ENCODE measurements at places on chromosomes 11 and 22.

GRCh38 chr22:32005453-32005852 is 37.6 kb upstream of the SLC5A1 start:
- DNase-seq, result peak; percentile 20

DNA sequence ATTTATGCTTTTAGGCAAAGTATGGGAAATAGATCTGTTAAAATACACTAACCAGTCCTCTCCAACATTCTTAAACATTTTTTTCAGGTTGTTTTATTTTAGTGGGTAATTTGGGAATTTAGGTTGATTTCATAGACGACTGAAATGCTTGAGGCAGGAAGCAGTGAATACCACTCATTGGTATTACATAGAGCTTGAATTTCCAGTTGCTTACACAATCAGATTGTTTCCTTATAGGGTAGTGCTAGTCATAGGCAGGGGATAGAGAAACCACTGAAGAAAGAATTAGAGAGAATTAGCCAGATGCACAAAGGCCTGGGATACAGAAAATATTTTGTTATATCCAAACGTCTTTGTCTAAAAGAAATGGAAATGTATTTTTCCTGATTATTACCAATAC is 23.9 kb upstream of the LYVE1 start:
- peak; percentile 63 for DNase-seq

DNA sequence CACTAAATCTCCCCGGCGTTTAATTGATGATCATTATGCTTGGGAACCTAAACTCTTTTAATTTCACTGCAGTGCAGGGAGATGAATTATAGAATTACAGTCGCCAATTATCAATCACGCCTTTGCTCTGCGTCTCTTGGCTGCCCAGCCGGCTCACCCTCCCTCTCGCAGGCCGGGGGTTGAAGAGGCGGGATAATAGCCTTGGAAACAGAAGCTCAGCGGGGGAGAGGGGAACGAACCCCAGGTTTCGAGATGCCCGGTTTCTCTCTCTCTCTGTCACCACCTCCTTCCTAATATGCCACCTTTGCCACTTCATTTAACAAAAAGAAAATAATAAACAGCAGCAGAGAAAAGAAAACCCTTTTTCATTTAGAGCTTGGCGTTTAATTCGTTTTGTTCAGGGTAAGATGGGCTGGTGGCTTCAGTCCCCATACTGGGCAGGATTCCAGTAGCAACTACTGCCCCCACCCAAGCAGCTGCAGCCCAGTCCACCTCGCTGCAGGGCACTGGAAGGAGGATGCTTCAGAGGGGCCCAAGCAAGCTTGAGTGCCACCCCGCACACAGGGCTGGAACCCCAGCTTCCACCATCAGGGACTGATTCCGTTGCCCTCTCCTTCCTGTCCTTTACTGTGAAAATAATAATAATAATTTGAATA is 271.7 kb downstream of the BUD13 start:
- DNase-seq, result no peak

DNA sequence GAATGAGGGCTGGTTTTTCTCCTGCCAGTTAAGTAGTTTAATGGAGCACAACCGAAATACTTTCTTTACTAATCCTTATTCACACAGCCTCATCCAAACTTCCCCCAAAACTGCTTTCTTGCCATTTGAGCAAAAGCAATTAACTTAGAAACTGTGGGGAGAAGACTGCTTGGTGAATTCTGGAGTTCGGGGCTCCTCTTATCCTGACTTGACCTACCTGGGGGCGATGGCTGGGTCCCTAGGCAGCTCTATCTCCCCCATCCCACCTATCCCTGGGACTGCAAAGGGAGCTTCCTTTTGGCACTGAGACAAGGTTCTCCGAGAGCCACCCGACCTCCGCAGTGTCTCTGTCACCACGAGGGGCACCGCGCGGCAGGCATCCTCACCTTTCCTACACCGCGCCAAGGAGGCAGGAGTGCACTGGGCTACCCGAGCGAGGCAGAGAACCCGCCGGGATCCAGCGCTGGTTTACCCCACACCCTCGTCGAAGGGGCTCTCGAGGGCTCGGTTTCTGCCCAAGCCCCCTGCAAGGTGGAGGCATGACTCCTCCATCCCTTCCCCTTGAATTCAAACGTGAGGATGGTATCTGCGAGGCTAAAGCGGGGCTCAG is 759 bp downstream of the DESI1 start:
- DNase-seq, result peak; percentile 51

GRCh38 chr11:36757075-36757474 is 159.0 kb upstream of the RAG2 start:
- DNase-seq, result no peak

DNA sequence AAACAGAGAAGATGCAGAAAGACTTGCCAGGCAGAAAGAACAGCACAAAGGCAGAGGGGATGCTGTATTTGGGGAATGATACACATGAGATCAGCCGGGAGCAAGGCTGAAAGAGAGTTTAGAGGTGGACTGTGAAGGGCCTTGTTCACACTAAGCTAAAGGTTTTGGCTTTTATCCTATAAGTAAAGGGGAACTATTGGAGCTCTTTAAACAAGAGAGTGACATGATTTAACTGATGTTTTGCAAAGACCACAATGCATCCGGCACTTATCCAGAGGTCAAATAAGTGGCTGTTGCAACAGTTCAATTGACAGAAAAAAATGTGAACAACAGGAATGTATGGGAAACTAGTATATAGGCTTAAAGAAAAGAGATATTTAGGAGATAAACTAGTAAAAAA is 64.7 kb upstream of the RRAS2 start:
- no peak for DNase-seq

DNA sequence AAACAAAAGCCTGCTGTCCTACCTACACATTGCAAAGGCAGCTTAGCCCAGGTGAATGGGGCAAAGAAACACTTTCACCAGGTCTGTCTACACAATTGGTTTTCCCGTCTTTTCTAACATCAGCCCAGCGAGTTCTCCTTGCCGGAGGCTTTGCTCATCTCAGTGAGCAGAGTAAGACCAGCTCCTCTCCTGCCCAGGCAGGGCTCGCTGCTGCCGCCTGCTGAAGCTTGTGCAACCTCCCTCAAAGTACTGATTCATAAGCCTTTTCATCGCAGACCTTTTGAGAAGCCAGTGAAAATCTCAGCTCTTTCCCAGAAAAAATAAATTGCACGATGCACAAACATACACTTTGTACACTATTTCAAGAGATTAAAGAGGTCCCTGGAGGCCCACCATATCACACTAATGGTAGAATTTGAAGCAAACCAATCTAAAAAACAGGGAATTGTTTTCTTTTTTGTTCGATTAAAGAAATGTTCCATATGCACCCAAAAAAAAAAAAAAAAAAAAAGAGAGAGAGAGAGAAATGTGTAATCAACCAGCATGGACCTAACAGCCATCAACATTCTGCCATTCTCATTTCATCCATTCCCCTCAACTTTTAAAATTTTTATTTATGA is 328.1 kb upstream of the MPPED2 start:
- DNase-seq, result peak; percentile 27

DNA sequence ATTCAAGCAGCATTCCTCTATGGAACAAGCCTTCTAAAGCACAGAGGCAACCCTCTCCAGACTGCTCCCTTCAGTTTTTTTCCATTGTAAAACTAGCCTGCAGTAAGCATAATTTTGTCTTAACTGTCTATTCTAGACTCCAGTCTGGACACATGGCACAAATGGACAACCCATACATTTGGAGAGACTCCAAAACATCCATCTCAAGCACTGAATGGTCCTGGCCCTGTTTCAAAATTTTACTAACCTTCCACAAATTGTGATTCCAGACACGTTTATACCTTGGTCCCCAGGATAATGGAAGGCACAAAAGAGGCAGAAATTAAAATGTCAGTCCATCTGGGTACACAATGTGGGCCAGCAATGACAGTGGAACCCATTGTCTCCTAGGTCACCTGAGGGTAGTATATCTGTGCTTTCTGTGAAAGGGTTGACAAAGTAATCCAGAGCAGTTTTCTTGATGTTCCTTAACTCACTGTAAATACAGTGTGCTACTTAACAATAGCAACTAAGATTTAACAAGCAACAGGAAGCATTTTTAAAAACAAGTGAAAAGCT is 16.2 kb upstream of the SESN3 start:
- no peak for DNase-seq

- no peak for DNase-seq
These were observed 8.7 kb downstream of the EHD1 start for GRCh38 chr11:64869571-64870175.

DNA sequence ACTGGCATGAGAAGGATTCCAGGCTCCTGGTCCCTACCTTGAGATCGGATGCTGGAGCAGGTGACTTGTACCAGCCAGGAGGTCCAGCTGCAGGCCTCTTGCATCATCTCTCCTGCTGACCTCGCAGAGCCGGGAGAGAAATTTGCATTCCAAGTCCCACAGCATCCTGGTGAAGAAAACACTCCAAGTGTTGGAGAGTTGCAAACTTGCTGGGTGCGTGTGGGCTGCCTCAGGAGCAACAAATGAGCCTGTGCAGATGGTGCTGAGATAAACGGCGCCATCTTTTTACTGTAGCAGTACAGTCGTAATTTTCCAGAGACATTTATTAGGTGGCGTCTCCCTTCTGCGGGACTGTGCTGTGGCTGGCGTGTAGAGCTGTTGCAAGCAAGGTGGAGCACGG is 32.1 kb upstream of the ZBTB16 start:
- no peak for DNase-seq

DNA sequence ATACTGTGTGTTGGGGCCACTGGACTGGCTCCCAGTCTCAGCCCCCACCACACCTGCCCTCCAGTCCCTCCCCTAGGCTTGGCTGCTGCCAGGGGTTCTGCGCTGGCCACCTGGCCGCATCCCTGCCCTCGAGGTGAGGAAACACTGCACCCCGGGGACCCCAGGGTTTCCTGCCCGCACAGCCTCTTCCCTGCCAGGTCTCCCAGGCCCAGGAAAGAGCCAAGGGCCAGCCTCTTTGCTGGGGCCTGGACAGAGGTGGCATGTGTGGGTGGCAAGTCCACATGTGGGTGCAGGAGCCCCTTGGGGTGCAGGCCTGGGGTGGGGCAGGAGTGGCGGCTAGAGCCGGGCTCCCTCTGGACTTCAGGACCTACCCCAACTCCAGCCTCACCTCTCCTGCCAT is 2.5 kb downstream of the EPS8L2 start:
- no peak for DNase-seq

- no peak for DNase-seq
These were observed 2.5 kb downstream of the RHBDD3 start for GRCh38 chr22:29265305-29265704.

DNA sequence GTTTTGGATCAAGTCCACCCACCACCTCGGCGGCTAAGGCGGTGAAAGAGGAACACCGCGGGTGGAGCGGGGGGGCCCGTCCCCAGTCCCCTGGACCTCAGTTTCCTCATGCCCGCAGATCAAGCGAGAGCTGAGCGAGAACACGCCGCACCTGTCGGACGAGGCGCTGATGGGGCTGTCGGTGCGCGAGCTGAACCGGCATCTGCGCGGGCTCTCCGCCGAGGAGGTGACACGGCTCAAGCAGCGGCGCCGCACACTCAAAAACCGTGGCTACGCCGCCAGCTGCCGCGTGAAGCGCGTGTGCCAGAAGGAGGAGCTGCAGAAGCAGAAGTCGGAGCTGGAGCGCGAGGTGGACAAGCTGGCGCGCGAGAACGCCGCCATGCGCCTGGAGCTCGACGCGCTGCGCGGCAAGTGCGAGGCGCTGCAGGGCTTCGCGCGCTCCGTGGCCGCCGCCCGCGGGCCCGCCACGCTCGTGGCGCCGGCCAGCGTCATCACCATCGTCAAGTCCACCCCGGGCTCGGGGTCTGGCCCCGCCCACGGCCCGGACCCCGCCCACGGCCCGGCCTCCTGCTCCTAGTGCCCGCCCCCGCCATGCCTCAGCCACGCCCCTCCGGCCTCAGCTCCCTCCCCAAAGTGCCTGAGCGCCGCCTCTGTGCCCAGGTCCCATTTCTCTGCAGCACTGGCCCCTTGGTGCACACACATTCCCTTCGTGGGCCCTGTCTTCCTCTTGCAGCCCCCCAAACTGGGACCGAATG is 12.7 kb downstream of the MAFF start:
- DNase-seq, result no peak

- DNase-seq, result no peak
These were observed 63.7 kb downstream of the PTPRJ start for GRCh38 chr11:48043991-48044512.

- no peak for DNase-seq
These were observed 3.7 kb downstream of the ILK start for GRCh38 chr11:6607190-6607795.

DNA sequence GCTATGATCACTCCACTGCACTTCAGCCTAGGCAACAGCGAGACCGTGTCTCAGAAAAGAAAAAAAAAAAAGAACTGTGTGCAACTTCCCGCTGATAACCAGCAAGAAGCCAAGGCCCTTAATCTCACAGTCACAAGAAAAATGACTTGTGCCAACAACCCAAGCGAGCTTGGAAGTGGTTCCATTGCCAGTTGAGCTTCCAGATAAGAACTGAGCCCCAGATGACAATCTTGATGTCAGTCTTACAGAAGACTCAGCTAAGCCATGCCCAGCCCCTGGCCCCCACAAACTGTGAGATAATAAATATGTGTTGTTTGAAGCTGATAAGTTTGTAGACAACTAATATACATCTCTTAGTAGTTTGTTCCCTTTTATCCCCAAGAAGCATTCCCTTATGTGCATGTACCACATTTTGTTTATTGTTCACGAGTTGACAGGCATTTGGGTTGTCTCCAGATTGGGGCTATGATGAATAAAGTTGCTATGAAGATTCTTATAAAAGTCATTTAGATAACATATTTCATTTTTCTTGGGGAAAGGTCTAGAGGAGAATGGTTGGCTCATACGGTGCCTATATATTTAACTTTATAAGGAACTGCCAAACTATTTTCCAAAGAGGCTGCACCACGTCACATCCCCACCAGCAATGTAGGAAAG is 85.9 kb downstream of the TIMP3 start:
- no peak for DNase-seq

DNA sequence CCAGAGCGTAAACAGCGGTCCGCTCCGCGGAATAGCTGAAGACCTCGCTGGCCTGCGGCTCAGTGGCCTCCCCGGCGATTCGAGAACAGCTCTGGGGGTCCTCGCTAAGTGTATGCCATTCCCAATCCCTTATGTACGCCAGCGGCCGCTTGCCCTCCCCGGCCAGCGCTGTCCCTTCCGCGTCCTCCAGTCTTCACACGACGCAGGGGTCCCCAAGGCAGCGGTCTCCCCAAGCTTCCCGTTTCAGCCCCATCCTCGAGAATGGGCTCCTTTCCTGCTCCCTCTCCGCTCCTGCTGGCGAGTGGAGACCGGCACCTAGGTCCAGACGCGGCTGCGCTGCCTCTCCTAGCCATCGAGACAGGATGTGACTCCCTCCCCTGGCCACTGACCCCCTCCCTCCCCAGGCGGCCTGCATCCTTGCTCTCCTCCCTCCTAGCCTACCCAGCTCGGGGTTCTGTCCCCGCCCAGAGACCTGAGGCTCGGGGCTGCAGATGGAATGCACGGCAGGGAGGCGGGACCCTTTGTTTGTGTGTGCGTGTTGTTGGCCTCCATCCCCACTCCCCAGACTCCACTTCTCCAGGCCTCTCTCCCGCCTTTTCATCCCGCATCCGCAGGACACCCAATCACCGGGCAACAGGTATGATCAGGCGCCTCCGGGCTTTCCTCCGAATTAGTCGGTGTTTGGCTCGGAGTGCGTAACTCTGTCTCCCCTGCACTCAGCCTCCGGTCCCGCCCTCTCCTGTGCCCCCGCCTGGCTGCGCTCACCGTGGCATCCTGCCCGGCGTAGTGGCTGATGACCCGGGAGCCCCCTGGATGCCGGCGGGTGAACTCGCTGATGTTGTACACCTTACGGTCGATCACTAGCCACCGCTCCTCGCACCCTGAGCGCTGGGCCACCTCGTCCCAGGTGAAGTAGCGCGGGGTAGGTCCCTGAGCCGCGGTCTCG is 740 bp downstream of the FADS1 start:
- no peak for DNase-seq

GRCh38 chr22:24305260-24305692 is 34.6 kb downstream of the SPECC1L start:
- DNase-seq, result no peak

- DNase-seq, result no peak
These were observed 444.3 kb downstream of the TBC1D22A start for GRCh38 chr22:47206666-47207218.

All from RKO (cell line).